ENCODE measurements at places on chromosomes 4 and X. TPM values are rescaled to one million over a fixed set of nuclear protein-coding genes. Genes with fewer than 3 reads are reported as not detected.

ETDC gene
- total RNA-seq: not detected

XAGE2 gene
- not detected for total RNA-seq

FGF13 gene
- total RNA-seq: not detected

DNA sequence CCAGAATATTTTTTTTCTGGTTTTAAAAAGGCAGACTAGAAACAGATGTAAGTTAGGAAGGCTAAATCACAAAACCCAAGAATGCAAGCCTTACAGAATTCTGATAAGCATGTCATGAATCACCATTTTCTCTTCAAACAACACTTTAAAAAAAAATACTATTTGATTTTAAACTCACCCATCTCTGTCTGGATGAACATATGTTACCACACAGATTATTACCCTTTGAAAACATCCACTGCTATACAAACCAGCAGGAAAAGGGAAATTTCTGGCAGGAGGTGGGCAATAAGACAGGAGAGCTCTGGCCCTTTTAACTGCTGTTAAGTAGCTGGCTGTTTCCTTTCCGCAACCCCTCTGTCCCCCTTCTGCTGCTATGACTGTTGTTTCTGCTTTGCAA is 317.7 kb upstream of the NOCT start:
- no peak overlapping the region for H3K27ac ChIP-seq
- no peaks in the 10 kb centered on the region for H3K4me1 ChIP-seq
- H3K36me3 ChIP-seq: no peaks in the 10 kb centered on the region
- no peak for DNase-seq

DNA sequence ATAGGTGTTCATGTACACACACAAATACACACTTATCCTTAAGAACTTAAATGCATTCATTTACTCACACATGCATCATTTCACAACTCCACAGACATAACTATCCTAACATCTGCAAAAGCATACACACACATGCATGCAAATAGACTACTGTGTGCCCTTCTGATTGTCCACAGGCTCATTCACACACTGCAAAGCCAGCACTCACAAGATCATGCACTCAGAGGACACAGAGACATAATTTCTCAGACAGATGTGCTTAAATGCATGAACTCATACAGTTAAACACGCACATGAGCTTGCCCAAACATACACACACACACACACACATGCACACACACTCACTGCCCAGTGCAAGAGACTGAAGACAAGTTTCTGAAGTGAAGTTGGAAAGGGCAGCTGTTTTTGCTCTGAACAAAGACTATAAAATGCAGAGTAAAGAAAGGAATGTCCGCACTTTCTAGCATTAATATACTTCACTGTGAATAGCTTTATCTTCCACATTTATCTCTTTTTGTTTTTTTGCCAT is 1018.0 kb upstream of the HS3ST1 start:
- H3K27ac ChIP-seq: no peak overlapping the region
- no peaks in the 10 kb centered on the region for H3K27me3 ChIP-seq
- no peaks in the 10 kb centered on the region for H3K4me1 ChIP-seq

DNA sequence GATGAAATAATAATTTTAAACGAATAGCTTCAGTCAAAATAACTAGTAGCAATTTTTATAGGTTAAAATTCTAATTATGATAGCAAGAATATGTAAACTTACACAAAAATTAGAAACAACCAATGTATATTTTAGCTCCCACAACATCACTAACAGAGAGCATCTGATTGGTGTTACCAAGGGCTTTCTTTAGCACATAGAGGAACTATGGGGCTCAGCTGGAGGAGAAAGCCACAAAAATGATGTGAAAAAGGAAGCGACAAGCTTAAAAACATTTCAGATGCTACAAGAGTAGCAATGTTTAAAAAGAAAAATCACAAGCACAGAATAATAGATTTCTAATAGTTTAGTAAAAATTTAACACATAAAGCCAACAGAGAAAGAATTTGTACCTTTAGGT is 56.3 kb downstream of the ATP8A1 start:
- no peaks in the 10 kb centered on the region for H3K4me1 ChIP-seq
- no peaks in the 10 kb centered on the region for H3K27me3 ChIP-seq
- DNase-seq: no peak

DNA sequence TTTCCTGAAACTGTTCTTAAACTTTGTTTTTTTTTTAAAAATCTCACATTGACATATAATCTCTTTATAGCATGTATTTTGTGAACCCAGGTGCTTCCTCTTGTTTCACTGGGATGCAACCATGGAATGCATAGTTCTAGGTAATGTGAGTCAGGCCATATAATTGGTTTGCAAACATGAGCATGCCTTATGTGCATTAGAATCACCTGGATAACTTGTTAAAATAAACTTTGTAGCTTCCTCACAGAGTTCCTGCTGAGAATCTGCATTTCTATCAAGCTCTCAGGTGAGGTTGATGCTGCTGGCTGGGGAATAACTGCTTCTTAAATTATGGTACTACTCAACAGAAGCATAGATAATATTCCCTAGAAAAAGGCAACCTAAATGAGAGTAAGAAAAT is 940.3 kb upstream of the LCORL start:
- DNase-seq: no peak
- no peaks in the 10 kb centered on the region for H3K27me3 ChIP-seq
- H3K4me3 ChIP-seq: no peak overlapping the region
- no peaks in the 10 kb centered on the region for H3K4me1 ChIP-seq
- no peaks in the 10 kb centered on the region for H3K36me3 ChIP-seq

DNA sequence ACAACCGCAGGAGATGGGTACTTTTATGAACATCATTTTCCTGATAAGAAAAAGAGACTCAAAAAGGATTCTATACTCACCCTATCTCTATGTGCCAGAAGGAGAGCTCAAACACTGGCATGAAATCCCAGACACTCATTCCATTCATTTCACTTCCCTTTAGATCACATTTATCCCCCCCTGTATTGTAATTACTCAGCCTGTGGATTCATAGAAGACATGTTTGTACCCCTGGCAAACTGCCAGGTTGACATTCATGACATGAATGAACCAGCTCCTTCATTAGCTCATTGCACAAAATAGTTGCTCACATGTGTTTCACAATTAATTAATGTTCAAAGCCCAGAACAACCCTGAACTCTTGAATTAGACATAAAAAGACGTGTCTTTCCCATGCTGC is 4.9 kb downstream of the SMR3A start:
- H3K36me3 ChIP-seq: no peaks in the 10 kb centered on the region
- no peak overlapping the region for H3K27ac ChIP-seq
- no peaks in the 10 kb centered on the region for H3K27me3 ChIP-seq

- peaks cover 16% of the 10 kb centered on the region for H3K4me1 ChIP-seq
- no peak for DNase-seq
- H3K36me3 ChIP-seq: peaks cover 28% of the 10 kb centered on the region
Measured at GRCh38 chr4:17497890-17498523, 13.9 kb downstream of the QDPR start.

DNA sequence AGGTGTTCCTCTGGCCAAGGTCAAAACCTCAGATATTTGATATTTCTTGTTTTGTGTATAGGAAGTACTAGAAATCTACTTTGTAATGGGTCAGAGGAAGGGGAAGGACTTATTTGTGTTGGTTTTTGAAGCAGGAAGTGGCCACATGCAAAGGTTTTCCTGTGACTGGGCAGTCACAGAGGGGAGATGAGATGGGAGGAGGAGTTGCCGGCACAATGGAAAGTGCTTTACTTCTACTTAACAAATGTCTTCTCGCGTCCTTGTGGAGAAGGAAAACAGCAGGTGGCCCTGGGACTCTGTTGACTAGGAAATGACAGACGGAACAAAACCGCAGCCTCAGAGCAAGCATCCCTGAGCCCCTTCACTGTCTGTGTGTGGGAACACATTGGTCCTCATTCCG is 46.6 kb downstream of the SHROOM2 start:
- peaks cover 17% of the 10 kb centered on the region for H3K4me1 ChIP-seq
- H3K36me3 ChIP-seq: no peaks in the 10 kb centered on the region
- no peak overlapping the region for H3K4me3 ChIP-seq
- no peak for DNase-seq
- no peak overlapping the region for H3K27ac ChIP-seq

- no peak for DNase-seq
- H3K4me3 ChIP-seq: peak overlapping the region; percentile 7
Measured at GRCh38 chr4:340011-340410, 2.4 kb downstream of the ZNF141 start.

DNA sequence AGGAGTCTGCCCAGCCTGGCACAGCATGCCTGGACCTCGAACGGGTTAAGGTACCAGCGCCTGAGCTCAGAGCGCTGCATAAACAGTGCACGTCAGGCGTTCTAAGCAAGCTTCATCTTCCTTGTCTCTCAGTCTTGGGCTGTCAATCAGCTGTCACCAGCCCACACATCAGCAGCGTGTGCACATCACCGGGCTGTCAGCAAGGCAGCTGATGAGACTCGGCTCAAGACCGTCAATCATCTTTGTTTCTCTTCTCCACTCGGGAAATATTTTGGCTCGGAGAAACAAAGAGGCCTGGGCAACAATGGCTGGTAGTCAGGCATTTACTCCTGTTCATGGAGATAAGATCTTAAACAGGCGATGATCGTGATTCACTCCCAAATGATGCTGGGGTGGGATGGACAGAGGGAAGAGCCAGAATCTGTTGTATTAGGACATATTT is 141.3 kb downstream of the LDB2 start:
- no peak overlapping the region for H3K27ac ChIP-seq
- no peaks in the 10 kb centered on the region for H3K4me1 ChIP-seq
- no peak overlapping the region for H3K4me3 ChIP-seq
- no peak for DNase-seq

GRCh38 chr4:146124023-146124680 is 51.4 kb upstream of the LSM6 start:
- H3K27ac ChIP-seq: no peak overlapping the region
- peaks cover 1% of the 10 kb centered on the region for H3K36me3 ChIP-seq
- DNase-seq: no peak
